Left lung (tissue), 14 donors: ENCODE measurements at places on chromosomes 16 and 17. TPM values are rescaled to one million over a fixed set of nuclear protein-coding genes. Genes with fewer than 3 reads are reported as not detected.

The PALB2 gene
- 10.3 TPM for total RNA-seq

The MYH1 gene
- 0.05 TPM for total RNA-seq

The TP53TG3F gene
- total RNA-seq, result not detected

The PIMREG gene
- 1.6 TPM for total RNA-seq

The DECR2 gene
- total RNA-seq, result 17.1 TPM

The PITPNM3 gene
- 12.3 TPM for total RNA-seq

The MRC2 gene
- total RNA-seq, result 93.3 TPM

The NHLRC4 gene
- 2.0 TPM for total RNA-seq

The PRSS33 gene
- not detected for total RNA-seq

The TTYH2 gene
- total RNA-seq, result 6.9 TPM

The CDRT15 gene
- not detected for total RNA-seq

The NKD1 gene
- 12.5 TPM for total RNA-seq

The SETD1A gene
- total RNA-seq, result 16.4 TPM

The GAA gene
- 105 TPM for total RNA-seq

The TEKT5 gene
- total RNA-seq, result not detected

The KRTAP1-5 gene
- not detected for total RNA-seq

The CCL1 gene
- not detected for total RNA-seq

The SGCA gene
- 8.3 TPM for total RNA-seq

The ACE gene
- total RNA-seq, result 68.9 TPM

The OR1A1 gene
- not detected for total RNA-seq

The CFAP52 gene
- total RNA-seq, result 6.4 TPM

The CD300LF gene
- total RNA-seq, result 18.7 TPM

The CD300A gene
- total RNA-seq, result 9.1 TPM

The NPIPB6 gene
- 0.76 TPM for total RNA-seq

The RNF112 gene
- 2.1 TPM for total RNA-seq

The PLA2G10 gene
- total RNA-seq, result 18.6 TPM

The TUBB3 gene
- 17.4 TPM for total RNA-seq

The LRRC36 gene
- 19.5 TPM for total RNA-seq

The CCNF gene
- 4.7 TPM for total RNA-seq

The CDH11 gene
- 161 TPM for total RNA-seq

The GPR139 gene
- not detected for total RNA-seq

The HSD11B2 gene
- total RNA-seq, result 3.9 TPM

The METTL9 gene
- total RNA-seq, result 93.7 TPM

The TXNDC17 gene
- 93.1 TPM for total RNA-seq
